ENCODE measurements at places on chromosomes 12 and 14.

- DNase-seq = no peak
Measured at GRCh38 chr14:49545071-49545470, 41.1 kb downstream of the RPS29 start.

- DNase-seq = no peak
Measured at GRCh38 chr12:82638324-82638723, 48.4 kb upstream of the TMTC2 start.

GRCh38 chr12:6161124-6161882 lies 36.8 kb upstream of the VWF start:
- DNase-seq = no peak

GRCh38 chr14:58662759-58663158 lies 25.0 kb downstream of the DACT1 start:
- no peak for DNase-seq

All from activated CD4-positive, CD25-positive, alpha-beta regulatory T cell (primary cell).